C1 segment of cervical spinal cord (tissue), 14 donors: ENCODE measurements at places on chromosomes 7 and 10.

DNA sequence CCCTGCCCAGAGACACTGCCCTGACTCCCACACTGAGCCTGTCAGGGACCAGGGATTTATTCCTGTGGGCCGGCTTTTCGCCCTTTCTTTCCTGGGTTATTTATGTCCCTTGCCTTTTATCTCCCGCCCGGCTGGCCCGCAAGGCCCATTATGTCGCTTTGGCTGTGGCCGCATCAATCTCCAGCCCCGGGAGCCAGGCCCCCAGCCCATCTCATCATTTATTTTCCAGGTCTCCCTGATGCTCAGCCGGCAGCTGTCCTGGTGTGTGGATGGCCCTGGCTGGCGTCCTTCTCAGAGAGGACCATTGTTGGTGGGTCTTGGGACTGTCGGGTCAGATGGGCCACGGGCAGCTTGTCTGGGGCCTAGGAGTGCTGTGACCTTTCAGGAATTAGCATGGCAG lies 82.3 kb downstream of the FAM241B start:
- no peak for DNase-seq

DNA sequence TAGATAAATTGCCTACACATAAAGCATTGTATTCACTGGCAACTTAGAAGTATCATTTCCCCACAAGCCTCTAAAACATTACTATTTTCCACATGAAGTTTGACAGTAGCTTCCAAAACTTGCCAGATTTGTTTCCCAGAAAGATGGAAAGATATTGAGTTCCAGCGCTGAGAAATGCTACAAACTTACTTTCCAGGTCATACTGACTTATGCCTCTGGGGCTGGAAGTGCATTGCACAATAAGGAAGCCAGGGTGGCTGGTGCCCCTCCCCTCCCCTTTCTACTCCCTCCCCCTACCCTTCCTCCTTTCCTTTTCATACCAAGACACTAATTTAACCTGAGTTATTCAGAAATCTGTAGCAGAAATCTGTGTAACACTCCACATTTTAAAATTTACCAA lies 212.6 kb downstream of the WDR37 start:
- no peak for DNase-seq

DNA sequence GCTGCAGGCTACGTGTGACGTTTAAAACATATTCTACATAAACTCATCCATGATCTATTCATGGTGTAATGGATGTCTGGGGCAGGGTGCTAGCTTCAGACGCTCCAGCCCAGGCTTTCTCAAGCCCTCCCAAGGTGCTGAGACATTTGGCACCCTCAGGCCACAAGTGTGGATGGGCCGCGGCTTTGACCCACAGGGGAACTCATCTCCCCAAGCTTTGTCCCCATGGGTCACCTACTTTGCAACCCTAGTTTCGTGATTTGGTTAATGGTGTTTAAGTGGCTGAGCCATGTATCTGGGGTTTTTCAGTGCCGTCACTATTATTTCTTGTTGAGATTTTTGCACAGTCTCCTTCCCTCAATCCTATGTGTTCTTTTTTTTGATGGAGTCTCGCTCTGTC lies 66.0 kb downstream of the GRK5 start:
- DNase-seq, result no peak

GRCh38 chr10:94240901-94241300 lies 121.8 kb downstream of the NOC3L start:
- no peak for DNase-seq

DNA sequence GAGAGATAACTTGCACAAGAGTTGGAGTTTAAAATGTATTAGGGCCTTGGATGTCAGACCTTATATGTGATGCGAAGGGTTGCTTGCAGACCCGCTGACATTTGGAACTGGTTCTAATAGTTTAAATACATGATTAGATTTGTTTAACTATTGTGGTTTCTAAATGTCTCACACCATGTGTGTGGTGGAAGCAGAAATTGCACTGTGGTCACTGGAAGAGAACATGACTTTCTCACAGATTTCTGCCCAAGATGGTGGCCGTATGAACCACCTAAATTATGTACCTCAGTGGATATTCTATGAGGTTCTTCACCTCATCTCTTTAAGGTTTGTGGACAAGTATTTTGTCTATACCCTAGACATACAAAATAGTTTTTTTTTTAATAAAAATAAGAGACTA lies 8.2 kb upstream of the C1QL3 start:
- no peak for DNase-seq

DNA sequence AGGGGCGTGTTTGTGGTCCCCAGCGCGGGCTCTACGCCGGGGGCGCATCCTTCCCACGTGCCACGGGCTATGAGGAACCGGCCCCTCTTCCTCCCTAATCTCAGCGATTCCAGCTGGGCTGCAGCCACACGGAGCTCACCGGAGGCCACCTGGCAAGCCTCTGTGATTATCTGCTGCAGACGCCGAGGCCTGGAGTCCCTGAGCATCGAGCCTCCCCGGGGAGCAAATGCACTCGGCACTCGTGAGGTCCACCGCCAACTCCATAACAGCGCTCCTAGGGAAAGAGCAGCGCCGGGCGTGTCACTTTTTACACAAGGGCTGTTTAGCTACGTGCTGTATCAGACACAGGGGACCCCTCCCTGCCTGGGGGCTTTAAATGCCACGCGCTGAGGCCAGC lies 101.2 kb downstream of the DYNC2I1 start:
- no peak for DNase-seq

GRCh38 chr7:149109969-149110368 lies 16.2 kb downstream of the ZNF425 start:
- no peak for DNase-seq

DNA sequence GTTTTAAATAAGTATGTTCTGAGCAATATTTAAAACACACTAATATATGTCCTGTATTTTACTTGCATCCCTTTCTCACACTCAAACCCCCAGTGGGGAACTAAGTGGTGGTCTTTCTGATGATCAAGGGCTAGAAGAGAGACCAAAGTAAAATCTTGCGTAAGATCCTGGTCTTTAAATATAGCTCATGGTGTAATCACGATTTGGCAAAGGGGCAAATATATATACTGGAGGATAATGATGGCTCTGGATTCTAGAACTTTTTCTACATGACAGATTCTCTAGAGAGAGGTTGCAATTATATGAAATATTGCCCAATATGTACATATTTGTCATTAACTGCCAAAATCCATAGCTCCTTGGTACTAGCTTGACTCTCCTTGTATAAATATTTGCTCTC lies 438.3 kb downstream of the NXPH1 start:
- DNase-seq, result no peak

- DNase-seq, result no peak
Observed at GRCh38 chr7:143012409-143012808, 14.5 kb downstream of the OR9A2 start.

- no peak for DNase-seq
Observed at GRCh38 chr7:37376386-37376785, 72.3 kb downstream of the ELMO1 start.

DNA sequence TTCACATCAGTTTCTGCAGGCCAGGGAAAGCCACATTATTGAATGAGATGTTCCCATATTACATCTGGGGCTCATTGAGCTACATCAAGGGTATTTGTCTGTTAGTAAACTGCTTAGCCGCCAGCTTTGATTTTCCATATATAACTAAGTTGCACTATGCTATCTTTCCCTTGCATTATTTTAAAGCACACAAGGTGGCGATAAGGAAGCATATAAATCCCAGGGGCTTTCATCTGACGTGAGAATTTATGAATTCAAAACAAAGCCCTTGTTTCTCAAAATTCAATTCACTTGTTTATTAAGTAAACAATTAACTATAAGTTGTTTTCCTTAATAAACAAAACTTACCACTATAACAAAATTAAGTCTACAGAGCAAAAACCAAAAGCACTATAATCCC lies 334.1 kb upstream of the TPK1 start:
- DNase-seq, result no peak

DNA sequence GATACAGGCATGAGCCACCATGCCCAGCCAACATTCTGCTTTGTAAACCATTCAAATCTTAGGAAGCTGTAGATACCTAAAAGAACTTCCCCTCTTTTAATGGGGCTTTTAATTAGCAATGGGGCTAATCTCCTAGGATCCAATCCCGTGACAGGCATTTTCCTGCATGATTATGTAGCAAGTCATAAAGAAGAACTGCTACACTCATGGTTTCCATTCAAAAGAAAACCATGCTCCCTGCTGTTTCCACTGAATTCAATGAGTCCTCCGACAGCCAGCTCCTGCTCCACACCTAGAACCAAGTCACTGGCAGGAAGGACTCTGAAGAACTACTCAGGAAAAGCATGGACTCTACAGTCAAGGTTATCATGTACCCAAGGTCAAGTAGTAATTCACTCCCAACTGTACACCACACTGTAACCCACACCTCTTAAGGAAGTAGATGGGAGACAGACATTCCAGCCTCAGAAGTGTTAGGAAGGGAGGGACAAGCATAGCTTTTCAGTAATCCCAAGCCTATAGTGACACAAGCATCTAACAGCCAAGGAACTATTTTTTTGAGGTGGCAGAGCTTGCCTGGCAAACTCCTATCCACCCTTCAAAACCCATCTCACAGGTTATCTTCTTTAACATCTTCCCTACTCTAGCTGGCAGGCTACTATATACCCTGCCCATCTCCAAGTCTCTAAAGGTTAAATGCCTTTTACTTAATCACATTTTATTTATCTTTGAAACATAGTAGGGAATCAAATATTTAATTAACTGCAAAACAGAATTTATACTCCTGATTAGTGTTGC lies 47.5 kb downstream of the CTBP2 start:
- DNase-seq, result no peak

DNA sequence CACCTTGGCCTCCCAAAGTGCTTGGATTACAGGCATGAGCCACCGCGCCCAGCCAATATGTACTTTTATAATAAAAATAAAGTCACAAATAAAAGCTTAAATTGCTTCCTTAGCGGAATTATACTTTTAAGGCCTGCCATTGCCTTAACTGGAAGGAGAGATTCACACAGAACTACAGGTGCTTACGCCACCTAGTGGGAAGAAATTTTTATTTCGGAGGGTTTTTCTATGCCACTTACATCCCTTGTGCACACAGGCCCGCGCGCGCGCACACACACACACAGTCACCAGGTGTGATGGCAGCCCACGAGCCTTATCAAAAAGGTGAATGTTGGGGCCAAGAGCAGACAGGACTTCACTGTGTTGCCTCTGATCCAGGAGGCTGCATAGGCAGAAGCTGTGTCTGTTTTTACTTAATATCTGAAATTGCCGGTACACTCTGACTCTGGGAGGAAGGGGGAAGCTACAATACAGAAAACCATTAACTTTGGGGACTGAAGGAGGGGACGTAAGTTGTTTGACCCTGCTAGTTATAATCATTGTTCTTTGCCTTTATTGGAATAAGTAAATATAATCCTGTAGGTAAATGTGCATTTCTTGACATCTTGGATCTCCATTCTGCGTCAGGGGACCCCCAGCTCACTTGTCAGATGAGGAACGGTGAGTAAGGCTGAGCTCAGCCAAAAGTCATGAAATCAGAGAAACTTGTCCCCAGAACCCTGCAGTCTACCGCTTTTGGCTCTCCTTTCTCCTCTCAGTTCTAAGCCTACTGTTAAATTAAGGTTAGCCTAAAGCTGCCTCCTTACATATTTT lies 87.1 kb downstream of the SLC16A9 start:
- no peak for DNase-seq

GRCh38 chr7:74364061-74364460 lies 74.9 kb downstream of the CLIP2 start:
- DNase-seq, result no peak

DNA sequence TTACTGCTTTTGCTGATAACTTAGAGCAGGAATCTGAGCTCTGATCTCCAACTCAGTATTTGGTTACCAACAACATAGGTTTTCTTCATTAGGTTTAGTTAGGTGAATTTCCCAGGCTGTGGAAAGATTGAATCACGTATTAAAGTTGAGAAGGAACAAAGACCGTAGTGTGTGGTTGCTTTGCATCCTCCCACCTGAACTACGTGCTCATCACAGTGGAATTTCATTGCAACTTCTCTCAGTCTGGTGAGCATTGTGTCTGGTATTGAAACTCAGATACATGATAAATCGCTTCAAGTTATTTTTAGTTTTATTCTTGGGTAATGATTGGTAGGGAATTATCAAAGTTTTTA lies 139.4 kb upstream of the AKR1E2 start:
- DNase-seq, result no peak

DNA sequence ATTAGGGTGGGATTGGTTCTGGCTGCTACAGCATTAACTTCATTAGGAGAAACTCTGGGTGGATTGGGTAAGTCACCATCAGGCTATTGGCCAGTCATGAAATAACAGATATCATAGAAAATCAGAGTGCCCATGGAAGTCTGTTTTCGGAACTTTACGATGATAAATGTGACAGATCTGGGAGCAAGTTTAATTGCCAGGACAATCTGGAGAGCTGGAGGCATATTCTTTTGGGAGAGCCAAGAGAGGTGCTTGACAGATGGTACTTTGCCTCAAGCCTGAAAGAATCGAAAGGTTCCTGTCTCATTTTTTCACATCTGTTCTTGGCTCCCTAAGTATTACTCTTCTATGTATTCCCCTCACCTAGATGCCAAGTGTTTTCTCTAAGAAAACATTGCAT lies 369.9 kb downstream of the CNTNAP2 start:
- no peak for DNase-seq

DNA sequence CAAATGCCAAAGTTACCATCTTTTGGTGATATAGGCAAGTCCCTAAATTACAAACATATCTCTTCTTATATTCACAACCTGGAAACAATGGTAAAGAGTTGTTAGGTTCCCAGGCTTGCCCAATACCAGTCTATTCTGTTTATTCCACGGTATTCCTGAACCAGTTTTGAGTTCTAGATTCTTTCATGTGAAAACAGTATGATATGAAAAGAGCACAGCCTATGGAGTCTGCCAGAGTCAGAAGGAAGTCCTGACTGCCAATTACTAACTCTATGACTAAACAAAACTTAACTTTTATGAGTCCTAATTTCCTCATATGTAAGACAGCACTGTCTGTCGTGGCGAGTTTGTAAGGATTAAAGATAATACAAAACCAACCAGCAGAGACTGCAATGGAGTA lies 5.6 kb downstream of the ABI1 start:
- DNase-seq, result no peak

- DNase-seq, result no peak
Observed at GRCh38 chr10:33534416-33534815, 199.9 kb upstream of the NRP1 start.
